ENCODE measurements at places on chromosomes 2 and 18. TPM values are rescaled to one million over a fixed set of nuclear protein-coding genes. Genes with fewer than 3 reads are reported as not detected.

Gene PRKAG3
- total RNA-seq = not detected

Gene EGR4
- not detected for total RNA-seq

DNA sequence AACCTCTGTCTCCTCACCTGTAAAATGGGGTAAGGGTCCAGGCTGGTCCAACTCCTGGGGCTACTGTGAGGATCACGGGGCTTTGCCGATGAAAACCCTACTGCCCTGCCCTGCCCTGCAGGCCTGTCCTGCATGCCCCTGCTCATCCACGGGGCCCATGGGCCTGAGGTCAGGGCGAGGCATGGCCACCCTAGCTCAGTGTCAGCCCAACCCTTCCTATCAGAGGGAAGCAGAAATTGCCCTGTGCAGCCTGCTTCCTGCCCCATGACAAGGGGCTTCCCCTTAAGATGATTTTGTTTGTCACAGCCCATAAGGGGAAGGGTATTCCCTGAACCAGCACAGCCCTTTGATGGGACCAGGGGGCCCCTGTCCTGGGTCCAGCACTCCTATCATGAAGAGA, 353.6 kb upstream of the ID2 start:
- no peak for DNase-seq

DNA sequence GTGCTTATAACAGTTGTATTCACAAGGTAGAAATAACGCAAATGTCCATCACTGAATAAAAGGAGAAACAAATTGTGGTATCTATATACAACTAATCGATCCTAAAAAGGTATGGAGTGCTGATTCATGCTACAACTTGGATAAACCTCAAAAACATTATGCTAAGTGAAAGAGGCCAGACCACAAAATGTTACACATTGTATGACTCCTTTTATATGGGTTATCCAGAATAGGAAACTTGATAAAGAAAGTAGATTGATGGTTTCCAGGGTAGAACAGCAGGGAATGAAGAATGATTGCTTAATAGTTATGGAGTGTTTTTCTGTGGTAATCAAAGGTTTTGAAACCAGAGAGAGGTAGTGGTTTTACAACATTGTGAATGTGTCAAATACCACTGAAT, 432.2 kb upstream of the TRIB2 start:
- peak; percentile 72 for DNase-seq

DNA sequence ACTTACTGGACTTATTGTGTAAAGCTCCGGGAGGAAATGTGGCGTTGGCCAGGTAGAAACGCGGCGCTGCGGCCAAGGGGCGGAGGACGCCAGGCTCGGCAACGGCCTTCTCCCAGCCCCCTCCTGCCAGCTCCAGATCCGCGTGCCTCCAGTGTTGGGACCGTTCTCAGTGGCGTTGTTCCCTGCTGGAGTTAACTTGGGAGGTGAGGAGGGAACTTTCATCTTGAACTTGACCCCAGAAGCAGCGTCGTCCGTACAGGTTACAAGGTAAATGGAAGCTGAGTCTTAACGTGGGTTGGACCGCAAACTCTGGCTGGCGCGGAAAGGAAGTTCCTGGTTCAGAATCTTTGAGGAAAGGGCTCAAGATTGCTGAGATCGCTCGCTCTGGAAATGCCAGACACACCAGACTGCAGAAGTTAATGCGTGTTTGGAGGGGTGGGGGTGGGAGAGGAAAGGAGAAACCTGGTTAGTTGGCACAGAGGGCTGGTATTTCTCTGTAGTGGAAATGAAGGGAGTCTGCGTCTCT, 1.3 kb downstream of the TANC1 start:
- DNase-seq = no peak

DNA sequence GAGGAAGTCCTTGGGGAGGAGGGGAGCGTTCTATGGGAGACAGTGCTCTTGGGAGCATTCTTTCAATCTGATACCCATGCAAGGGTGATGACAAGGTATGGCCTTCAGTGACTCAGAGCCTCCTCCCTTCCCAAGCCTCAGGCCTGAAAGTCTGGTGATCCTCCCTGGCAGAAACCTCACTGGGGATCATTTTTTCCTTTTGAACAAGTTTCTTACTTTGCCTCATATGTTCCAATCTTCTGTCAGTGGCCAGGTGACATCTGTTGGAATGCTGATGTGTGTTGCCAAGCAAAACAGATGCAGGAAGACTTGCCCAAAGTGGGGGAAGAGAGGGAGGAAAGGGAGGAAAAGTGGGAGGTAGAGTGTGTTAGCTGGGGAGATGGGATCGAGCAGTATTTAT, 224.8 kb downstream of the NEDD4L start:
- peak; percentile 64 for DNase-seq

- no peak for DNase-seq
Observed at GRCh38 chr2:229098801-229099200, 172.3 kb downstream of the PID1 start.

- no peak for DNase-seq
Observed at GRCh38 chr18:10322435-10322834, 132.0 kb upstream of the APCDD1 start.
